NCI-H2171 (cell line): ENCODE measurements at places on chromosomes 3 and 15.

DNA sequence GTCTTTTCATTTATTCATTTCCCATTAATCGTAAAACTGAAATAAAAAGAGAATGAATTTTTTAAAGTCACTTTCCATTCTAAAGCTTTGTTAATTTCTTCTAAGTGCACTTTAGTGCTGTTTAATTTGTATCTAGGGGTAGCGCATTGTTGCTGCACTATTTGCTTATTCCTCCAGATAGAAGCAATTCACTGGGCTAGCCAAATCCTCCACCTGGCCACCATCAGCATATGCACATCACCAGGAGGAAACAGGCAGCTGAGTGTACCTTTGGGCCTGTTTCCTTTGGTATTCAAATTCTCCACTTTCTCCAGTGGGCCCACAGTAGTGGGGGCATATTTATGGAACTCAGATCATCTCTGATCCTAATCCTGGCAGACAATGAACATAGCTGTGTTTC lies 29.8 kb upstream of the CPB1 start:
- DNase-seq: no peak

DNA sequence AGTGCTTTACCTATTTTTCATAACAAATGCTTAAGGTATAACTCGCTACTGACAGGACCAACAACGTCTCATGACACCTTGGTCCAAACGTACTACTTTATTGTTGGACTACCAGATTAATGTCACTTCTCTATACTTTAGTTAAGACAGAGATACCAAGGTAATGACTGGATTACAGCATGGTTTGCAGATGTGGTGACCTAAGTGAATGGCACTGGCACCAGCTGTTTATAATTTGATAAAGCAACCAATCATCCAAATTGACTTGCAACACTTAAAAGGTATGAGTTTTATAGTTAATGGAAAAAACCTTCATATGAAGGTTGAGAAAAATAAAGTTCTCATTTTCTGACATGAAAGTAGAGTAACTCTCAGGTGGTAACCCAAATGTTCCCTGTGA lies 209.0 kb downstream of the NEK10 start:
- no peak for DNase-seq

GRCh38 chr3:81463781-81464180 lies 297.7 kb downstream of the GBE1 start:
- no peak for DNase-seq

DNA sequence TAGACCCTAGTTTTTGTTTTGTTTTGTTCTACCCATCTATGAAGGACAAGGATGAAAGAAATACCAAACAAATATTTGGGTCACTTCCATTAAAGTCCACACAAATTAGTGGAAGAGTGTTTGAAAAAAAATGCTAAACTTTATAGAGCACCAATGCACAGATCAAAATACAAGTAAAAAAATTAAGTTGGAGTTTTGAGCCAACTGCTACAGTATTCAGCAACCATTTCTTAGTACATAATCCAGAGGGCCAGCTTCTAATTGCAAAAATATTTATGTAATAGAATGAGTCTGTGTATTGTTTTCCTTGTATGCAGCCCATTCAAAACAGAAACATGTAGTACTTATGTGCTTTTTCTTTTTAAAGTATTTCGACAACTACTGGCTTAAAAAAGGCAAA lies 121.1 kb downstream of the CBLB start:
- no peak for DNase-seq

GRCh38 chr3:18438586-18438985 lies 13.4 kb upstream of the SATB1 start:
- no peak for DNase-seq

- no peak for DNase-seq
Measured at GRCh38 chr15:57761562-57761961, 55.0 kb downstream of the POLR2M start.

DNA sequence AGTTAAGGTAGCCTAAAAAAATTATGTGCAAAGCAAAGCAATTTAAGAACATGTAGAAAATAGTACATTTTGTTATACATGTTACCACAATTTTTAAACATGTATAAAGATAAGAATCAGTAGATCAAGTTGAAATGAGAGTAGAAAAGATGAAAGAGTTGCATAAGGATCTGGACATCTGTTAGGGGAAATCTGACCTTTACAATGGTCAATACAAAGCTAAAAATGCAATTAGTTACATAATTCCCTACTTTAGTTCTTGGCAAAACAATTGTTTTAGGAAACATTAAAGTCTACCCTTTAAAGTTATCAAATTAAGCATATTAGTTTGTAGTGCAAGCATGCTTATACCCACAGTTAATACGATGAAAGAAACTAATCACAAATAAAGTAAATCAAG lies 32.7 kb downstream of the TOP2B start:
- DNase-seq: no peak

- no peak for DNase-seq
Measured at GRCh38 chr3:53286727-53287126, 30.9 kb upstream of the TKT start.

DNA sequence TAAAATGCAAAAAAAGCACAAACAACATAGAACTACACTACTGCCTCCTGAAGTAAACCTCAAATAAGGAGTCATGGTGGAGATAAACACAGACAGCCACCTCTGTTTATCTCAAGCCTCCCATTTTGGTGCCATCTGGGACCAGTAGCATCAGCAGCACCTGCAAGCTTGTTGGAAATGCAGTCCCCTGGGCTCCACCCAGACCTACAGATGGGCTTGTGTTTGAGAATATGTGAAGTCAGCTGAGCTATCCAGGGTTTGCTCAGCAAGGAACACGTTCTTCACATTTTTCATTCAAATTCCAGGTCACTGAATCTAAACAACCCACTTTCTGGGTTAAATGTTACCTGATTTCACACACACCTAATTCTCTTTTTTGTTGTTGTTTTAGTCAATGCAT lies 45.5 kb downstream of the RASGRF1 start:
- peak; percentile 58 for DNase-seq

DNA sequence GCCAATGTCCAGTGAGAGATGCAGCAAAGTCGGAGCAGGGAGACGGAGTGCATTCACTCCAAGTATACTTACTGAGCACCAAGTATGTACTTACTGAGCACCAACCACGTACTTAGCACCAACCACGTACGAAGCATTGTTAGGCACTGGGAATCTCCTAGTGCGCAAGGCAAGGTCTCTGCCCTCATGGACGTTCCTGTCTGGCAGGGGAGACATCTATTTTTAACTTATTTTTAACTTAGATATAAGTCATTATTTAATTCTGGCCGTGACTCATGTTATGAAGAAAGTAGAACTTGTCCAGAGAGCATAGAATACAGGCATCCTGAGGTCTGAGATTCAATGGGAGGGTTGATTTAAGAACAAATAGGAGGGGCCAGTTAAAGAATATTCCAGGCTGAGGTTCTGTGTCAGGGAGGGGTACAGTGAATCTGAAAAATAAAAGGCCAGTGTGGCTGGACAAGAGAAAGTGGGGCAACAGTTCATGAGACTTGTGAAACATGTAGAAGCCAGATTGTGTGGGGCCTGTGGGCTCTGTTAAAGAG lies 9.3 kb upstream of the LRRC31 start:
- no peak for DNase-seq

- DNase-seq: no peak
Measured at GRCh38 chr15:95013381-95013780, 782.0 kb downstream of the MCTP2 start.

DNA sequence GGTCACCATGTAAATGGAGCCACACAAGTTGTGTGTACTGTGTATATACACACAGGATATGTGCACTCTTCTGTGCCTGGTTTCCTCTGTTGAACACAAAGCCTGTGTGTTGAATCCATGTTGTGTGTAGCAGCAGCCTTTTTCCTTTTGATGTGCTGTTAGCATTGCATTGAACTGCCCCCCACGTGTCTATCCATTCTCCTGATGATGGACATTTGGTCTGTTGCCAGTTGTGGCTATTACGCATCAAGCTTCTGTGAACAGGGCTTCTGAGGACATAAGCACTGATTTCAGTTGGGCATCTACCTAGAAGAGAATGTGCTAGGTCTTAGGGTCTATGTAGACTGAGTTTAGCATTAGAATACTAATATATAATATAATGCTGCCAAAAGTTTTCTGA lies 77.4 kb downstream of the LSM3 start:
- no peak for DNase-seq

GRCh38 chr3:136141891-136142290 lies 54.2 kb downstream of the MSL2 start:
- DNase-seq: no peak

- no peak for DNase-seq
Measured at GRCh38 chr3:40230382-40230781, 79.1 kb upstream of the EIF1B start.

DNA sequence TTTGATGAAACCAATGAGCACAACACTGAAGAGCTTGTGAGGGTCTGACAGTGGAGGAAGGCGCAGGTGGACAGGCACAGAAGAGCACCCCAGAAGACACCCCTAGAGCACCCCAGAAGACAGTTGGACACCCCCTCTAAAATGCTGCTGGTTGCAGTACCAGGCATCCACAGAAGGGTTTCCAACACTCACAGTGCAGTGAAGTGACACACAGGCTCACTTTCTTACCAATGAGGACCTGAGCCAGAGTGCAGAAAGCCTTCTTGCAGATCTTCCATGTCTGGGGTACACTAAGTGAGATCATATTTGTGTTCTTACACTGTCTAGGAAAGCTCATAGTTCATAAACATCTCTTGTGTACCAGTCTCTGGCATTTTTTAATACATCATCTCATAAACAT lies 27.6 kb downstream of the CCNL1 start:
- no peak for DNase-seq

DNA sequence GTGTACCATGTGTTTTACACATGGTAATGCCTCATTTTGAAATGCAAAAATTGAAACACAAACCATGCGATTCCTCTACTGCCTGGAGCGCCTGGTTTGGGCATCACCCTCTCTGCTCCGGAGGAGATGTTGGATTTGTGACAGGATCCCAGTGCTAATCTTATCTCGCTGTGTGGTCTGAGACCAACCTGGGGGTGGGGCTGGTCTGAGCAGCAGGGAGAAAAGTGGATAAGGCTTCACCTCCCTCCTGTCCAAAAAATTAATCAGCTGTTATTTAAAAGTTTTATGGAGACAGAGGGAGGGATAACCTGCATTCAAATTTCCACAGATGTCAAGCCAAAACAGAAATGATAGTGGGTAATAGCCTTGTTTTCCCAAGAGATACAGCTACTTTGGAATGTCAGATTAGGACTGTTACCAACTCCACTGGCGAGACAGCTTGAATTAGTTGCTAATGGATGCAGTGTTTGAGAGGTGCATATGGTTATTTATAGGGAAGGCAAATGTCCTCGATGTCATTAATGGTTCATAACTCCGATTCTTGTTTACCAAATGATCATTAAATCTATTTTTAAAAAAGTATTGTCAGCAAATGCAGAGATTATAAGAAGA lies 54.0 kb upstream of the SKOR1 start:
- DNase-seq: no peak

- DNase-seq: no peak
Measured at GRCh38 chr3:18786650-18787323, 361.5 kb upstream of the KCNH8 start.

DNA sequence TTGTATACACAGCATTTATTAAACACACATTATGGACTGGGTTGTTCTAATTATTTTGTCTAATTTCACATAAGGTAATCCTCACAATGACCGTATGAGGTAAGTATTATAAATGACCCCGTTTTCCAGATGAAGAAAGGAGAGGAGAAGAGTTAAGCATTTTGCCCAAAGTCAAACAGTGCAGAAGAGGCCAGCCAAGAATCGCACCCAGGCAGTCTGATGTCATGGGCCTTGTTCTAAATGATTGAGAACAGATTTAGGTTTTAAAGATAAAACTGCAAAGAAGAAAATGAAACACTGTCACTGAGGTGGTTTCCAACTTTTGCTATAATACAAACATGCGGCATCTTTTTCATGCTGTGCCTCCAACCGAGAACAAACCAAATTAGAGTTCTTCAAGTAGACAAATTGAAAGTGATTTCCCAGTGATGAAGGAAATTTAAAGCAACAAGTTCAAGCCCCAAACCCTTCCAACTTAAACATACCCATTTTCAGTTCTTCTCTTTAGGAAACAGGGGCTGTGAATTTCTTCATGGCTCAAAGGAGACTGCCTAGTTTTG lies 155.3 kb downstream of the THRB start:
- no peak for DNase-seq

DNA sequence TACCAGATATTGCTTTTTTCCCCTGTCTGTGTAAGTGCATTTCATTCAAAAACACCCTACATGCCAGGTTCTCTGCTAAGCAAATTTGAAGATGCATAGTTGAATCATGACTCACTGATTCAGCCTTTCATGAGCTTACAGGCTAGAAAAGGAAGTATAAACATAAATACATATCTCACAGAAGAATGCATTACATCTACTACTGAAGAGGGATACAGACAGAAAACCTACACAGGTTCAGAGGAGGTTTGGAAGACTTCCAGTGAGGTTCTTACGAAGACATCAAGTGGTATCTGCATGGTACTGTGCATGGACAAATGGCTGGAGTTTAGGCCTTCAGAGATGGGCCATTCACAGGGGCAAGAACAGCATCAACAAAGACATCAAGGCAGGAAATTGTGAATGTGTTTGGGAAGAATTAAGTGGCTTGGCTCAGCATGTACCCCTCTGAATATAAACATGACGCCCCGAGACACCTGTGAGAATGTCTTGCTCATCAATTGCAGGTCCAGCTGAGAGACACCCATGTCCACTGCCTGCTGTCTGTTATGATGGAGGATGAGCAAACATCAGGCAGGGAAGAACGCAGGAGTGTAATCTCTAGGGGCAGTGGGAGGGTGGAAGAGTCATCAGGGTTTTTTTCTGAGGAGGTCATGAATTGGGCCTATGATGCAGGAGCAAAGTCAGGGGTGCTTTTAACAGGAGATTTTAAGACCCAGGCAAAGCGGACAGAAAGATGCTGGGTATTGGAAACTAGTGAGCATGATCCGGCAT lies 105.1 kb upstream of the GALNT15 start:
- DNase-seq: no peak

GRCh38 chr3:129304146-129304961 lies 25.7 kb downstream of the HMCES start:
- no peak for DNase-seq

DNA sequence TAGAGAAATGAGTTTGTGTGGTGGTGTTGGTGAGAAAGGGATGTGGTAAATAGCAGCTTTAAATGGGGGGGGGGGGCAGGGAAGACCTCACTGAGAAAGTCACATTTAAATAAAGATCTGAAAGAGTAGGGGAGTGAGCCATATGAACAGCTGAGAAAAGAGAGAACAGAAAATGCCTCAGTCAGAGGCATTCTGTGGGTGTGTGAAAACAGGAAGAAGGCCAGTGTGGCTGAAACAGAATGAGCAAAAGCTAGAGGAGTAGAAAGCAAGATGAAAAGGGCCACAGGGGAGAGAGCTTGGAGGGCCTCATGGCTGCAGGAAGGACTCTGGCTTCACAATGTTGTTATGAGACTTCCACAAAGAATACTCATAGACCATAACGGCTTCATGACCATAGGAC lies 783.3 kb downstream of the ZPLD1 start:
- DNase-seq: no peak

GRCh38 chr15:74022706-74023470 lies 28.4 kb downstream of the PML start:
- no peak for DNase-seq

DNA sequence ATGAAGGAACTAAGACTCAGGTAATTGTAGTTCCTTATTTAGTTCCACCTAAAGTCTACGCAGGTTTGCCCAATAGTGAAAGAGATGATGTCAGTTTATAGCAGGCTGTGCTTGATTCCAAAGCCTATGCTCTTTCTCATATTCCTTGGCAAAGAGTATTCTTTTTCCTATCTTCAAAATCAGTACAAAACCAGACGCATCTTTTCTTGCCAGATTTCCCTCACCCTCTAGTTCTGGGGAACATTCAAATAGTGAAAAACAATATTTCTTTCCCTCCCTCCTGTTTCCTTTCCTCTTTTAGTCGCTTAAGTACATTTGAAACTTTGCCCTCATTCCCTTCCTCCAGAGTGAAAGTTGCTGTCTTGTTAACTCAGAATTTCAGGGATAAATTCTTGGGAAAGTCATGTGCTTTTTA lies 134.6 kb upstream of the PDZRN3 start:
- DNase-seq: no peak
